ENCODE measurements at places on chromosomes 4 and X.

DNA sequence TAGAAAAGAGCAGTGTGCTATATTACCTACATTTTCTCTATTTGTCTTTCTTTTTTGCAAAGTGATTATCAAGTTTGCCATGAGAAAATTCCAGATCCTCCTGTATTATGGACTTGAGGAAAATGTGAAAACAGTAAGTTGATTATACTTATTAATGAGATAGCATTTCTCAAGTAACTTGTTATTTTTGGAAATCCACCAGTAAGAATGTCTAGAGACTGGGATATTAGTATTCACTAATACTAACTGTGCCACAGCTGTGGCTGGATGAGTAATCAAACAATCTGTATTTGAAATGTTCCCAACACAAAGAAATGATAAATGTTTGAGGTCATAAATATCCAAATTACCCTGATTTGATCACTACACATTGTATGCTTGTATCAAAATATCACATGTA, 147.0 kb upstream of the CTSO start:
- no peak for DNase-seq

- DNase-seq: no peak
Observed at GRCh38 chr4:186204103-186204559, 12.8 kb downstream of the CYP4V2 start.

DNA sequence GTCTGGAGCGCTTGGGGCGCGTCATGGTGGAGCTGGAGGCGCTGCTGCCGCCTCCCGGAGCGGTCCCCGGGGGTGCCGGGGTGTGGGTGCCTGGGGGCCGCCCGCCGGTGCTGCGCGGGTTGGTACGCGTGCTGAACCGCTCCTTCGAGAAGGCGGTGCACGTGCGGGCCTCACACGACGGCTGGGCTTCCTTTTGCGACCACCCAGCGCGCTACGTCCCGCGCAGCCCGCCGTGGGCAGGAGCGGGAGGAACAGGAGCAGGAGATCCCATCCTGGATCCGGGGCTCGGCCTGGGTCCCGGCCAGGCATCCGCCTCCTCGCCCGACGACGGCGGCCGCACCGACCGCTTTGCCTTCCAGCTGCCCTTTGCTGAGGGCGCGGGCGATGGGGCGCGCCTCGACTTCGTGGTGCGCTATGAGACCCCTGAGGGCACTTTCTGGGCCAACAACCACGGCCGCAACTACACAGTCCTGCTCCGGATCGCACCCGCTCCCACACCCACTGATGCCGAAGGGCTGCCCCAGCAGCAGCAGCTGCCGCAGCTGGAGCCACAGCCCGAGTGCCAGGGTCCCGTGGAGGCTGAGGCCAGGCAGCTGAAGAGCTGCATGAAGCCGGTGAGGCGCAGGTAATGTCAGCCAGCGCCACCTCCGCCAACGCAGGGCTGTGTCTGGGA, 792 bp downstream of the PPP1R3F start:
- DNase-seq: no peak

DNA sequence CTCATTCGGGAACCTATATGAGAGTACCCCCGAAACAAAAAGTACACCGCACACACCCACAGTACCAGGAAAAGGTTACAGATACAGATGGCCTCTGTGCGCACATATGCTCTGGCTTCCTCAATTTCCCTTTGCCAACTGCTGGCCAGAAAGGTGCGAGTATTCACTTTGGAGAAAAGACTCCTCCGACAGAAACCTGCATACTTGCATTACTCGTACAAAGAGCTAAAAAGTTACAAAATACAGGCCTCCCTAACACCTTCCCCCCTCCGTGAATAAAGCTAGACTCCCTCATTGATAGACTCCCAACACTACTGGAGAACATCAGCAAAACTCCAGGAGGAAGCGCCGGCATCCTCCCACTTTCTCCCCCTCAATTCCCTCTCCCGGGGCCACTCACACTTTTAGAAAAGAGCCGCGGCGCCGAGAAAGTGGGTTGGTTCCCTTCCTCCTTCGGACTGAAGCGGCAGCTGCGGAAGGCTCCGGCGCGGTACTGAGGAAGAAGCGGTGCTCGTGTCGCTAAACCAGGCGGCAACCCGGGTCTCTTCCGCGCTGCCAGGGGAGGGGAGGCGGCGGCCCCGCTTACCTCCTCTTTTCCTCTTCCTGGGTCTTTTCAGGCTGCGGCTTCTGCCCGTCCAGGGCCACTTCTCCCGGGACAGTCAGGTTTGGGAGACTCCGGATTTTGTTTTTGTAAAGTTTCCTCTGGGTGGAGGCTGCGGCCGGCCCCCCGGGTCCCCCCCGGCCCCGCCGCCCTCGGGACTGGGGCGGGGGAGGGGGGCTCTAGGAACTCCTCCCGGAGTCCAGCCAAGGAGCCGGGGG, 1.1 kb downstream of the FBXW7 start:
- no peak for DNase-seq

DNA sequence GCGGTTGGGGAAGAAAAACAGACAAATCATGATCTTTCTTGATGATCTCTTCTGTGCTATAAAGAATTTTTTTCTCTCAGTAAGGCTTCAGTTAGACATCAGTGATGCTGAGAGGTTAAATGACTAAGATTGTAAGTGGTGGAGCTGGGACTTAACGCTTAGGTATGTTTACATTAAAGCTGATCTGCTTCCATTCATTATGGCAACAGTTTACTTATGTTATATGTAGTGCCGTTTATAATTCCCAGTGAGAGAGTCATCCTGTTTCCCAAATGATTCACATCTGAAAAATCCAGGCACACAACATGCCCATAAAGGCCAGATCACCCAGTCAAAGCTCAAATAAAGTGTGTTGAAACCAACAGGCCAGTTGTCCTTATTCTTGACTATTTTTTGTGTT, 50.1 kb downstream of the CENPVL3 start:
- peak; percentile 10 for DNase-seq

DNA sequence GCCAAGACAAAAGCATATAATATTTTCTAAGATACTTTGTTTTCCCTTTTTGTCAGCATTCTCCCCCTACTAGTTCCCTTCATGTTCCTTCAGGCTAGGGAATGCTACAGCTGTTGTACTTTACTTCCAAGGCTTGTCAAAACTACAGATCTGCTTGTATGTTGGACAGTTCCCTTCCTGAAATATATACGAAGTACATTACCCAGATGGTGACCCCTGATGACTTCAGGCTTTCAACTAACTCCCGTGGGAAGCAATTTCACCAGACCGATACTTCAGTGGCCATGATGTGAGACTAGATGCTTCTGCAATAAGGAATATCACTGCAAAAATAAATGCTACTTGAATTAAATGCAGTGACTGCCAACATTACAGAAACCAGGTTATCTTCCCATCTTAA, 332.8 kb downstream of the SH2D1A start:
- DNase-seq: no peak

DNA sequence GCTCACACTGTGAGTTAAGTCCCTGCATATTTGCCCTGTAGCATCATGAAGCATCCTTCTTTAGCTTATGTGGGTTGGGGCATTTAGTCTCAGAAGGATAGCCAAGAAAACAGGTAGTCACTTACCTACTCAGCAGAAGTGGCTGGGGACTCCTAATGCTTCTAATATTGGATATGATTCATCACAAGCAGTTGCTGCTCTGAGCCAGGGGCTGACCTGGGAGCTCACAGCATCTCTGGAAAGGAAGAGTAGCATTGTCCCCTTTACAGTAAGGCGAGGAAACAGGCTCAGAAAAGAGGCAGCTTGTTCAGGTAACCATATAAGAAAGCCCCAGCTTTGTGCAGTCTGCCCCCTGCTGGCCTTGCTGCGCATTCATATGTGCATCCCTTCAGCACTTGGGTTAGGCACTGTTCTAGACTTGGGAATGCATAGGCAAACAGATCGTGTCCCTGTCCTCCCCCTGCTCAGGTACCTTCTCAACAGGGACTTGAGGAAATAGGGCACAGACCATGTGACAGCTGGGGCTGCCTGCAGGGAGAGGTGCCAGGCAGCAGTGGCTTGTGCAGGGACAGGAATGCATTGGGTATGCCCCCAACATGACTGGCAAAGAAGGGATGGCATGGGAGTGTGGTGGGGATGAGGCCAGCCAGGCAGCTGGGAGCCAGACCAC, 35.7 kb upstream of the TBC1D14 start:
- no peak for DNase-seq

- no peak for DNase-seq
Observed at GRCh38 chrX:39396358-39396995, 595.2 kb downstream of the MID1IP1 start.

DNA sequence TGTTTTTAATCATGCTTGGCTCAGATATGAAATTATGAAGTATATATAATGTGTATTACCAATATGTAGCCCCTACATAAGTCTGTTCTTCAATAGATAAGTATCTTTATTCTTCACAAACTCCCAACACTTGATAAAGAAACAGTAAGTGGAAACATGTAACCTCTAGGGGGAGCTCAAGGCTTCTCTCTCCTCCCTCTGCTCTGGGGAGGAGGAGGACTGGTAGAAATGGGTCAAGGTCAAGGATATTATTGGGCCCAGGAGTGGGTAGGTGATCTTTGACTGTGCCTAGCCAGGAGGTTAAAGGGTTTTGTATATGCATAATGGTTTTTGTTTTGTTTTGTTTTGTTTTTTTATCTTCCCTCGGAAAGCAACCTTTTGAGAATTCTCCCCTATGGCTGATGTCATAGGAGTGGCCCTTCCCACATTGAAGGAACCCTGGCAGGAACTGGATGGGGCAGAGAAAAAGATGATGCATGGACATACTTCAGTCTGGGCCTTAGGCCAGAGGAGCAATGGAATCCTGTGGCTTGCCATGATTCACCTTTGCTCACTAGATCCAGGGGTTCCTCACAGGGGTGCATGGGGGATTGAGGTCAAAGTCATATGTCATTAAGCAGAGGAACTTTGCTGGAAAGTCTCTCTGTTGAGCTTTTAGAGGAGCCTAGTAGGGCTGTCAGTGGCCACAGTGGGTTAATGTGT, 460.3 kb downstream of the MID1IP1 start:
- DNase-seq: peak; percentile 38

GRCh38 chr4:138305050-138305449, 62.9 kb upstream of the SLC7A11 start:
- no peak for DNase-seq

GRCh38 chrX:132848296-132848970, 110.0 kb downstream of the HS6ST2 start:
- DNase-seq: no peak

GRCh38 chr4:89753601-89754066, 83.3 kb downstream of the SNCA start:
- peak; percentile 94 for DNase-seq

DNA sequence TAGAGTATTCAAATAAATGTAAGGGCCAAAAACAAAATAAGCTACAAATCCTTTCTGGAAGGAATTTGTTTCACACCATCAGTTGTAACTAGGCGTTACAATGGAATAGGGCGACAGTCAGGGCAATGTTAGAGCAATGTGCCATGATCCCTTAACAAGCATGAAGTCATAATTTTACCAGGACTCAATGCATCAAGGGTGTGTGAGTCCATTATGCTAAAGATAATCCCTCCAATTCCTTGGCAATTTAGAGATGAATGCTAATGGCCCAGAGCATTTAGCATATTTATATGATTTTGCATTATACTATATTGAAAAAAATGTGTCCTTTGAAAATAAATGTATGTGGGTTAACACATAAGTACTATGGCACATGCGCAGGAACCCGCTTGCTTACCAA, 73.1 kb downstream of the GRIA2 start:
- DNase-seq: no peak

DNA sequence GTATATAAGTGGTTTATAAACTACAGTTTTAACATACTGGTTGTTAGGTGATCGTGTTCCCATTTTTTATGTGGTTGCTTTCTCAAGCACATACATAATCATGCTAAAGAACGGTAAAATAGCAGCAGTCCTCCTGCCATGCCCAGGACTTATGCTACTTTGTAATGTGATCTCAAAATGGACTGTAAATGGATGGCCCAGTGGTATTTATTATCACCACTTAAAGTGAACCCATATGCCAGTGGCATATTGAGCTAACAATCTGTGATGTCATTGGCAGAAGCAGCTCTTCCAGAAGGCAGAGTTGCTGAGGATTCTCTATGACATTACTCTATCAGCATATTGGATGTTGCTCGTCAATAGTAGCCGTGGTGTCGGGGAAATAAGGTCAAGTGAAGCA, 28.6 kb downstream of the ANK2 start:
- no peak for DNase-seq

GRCh38 chrX:68112321-68112720, 321.0 kb downstream of the OPHN1 start:
- DNase-seq: no peak

GRCh38 chr4:168743601-168744000, 246.7 kb downstream of the PALLD start:
- no peak for DNase-seq

- no peak for DNase-seq
Observed at GRCh38 chr4:38021751-38022150, 61.6 kb downstream of the PTTG2 start.

- DNase-seq: no peak
Observed at GRCh38 chr4:77125961-77126360, 31.0 kb upstream of the CCNG2 start.

DNA sequence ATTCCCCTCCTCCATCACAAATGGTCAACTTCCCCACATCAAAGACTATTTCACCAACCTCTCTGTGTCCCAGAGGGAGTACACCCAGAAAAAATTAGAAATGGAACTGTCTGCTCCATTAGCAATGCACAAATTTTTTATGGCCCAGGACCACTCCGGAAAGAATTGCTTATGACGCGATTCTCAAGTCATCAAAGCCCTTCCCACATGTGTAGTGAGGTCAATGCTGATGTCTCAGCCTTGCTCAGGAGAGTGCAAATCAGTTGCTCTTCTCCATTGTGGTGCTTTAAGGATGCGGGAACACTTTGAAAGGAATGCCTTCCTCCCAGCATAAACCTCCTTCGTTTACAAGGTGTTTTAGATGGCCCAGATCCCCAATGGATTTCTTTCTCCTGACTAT, 518.3 kb downstream of the PPARGC1A start:
- DNase-seq: no peak
